ENCODE measurements at places on chromosomes 6 and 20.

DNA sequence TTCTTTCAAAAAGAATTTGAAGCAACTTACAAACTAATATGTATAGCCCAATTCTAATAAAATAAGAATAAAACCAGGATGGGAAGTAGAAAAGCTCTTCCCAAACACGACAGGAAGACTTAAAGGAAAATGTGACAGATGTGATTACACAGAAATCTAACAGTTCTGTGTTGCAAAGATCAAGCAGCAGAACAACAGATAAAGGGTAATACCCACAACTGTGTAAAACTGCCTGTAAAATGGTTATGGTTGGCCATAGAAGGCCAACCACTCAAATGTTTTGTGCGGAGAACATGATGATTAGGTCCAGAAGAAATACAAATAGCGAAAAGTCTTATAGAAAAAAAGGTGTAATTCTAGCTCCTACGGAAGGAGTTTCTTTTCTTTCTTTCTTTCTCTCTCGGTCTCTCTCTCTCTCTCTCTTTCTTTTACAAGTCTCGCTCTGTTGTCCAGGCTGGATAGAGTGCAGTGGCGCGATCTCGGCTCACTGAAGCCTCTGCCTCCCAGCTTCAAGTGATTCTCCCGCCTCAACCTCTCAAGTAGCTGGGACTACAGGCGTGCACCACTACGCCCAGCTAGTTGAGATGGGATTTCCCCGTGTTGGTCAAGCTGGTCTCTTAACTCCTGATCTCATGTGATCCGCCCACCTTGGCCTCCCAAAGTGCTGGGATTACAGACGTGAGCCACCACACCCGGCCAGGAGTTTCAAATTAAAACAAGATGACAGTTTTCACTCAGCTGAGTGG is 128.5 kb downstream of the QRSL1 start:
- DNase-seq, result no peak

- no peak for DNase-seq
These were observed 13.6 kb downstream of the FBXO30 start for GRCh38 chr6:145801021-145801420.

- DNase-seq, result no peak
These were observed 191.0 kb downstream of the IBTK start for GRCh38 chr6:82056567-82056966.

DNA sequence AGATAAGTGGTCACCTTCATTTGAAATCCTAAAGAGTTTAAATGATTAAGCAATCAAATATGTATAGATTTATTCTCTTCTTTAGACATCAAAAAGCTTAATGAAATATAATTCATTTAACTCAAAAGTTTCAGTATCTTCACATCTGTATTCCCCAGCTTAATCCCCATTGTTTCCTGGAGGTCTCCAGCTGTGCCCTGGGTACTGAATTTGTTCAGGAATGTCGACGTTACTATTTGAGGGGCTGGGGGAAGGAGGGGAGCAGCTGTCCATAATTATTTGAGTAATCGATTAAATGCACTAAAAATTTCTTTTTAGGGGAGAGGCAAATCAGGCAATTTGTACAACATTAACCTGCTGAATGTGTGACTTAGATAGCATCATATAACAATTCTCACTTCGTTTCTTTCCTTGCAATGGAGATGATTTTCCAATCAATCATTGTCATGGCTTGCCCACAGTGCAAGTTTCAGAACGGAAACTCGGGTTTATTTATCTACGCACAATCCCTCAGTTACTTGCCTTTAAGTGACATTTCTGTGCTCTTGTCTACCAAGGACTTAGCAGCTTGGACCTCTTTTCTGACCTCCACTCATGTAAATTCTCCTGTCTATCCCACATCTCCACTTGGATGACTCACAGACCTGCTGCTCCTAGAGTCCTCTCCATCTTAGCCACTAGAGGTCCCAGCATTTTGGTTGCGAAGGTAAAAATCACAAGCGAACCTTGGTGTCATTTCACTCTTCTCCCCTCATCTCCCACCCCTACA is 3.9 kb downstream of the DOK5 start:
- DNase-seq, result no peak

- no peak for DNase-seq
These were observed 93.9 kb downstream of the PRND start for GRCh38 chr20:4815628-4816027.

DNA sequence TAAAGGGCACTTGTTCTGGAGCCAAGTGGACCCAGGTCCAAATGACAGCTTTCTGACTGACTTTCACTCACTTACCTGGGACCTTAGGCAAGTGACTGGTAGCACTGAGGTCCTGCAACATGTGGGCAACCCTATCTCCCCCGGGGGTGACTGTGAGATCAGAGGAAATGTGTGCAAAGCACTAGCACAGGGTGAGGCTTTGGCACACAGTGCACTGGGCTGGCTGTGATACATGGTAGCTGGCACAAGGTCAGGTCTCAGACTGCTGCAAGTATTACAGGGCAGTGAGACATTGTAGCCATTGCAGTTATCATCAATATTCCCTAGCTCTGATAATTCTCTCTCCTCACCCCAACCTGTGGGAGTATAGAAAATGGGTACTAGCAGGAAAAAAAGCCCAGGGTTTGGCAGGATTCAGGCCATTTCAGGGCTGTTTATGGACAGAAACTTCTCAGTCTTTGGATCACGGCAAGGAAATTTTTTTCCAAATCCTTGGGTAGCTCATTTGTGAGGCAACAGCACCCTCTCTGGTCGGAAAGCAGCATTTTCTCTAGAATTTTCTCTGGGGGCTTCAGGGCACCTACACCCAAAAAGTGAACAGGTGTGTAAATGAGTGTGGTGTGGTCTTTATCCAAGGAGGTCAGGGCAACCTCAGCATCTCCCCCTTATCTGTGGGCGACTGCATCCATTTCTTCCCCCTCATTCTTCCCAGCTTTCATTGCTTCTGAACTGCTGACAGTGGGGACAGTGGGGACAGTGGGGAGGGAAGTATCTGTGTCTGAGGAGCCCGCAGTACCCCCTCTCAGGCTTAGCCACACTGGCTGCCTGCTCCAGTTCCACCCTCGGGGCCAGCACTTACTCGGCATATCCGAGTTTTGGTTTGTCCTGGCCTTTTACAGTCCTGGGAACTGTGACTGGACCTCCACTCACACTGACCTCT is 148.7 kb upstream of the PHACTR3 start:
- no peak for DNase-seq

DNA sequence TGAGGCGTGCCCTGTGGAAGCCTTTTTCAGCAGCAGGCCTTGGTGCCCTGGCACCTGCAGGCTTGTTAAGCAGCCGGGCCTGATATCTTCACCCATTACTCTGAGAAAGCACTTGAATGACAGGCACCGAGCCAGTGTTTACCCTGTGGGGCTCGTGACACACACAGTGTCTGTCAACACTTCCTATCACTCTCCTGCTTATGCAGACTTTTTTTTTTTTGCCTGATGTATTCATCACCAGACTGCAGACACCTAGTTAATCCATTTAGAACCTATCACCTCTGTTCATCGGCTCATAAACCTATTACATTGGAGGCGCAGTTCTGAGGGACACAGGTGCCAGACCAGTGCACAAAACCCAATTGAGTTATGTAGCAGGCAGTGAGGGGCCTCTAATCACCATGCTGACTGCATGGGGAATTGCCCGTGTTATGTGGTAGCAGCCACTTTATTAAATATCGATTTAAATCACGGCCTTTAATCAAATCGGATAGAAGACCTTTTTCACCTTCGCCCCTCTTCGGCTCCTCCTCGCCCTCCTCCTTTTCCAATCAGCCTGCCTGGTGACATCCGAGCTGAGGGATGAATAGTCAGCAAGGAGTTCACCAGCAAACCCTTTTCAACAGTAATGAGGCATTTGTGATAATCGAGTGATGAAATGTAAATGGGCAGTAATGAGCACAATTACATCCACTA is 962.9 kb upstream of the SLC35B3 start:
- DNase-seq, result no peak

GRCh38 chr20:38217791-38218565 is 42.6 kb downstream of the KIAA1755 start:
- no peak for DNase-seq

DNA sequence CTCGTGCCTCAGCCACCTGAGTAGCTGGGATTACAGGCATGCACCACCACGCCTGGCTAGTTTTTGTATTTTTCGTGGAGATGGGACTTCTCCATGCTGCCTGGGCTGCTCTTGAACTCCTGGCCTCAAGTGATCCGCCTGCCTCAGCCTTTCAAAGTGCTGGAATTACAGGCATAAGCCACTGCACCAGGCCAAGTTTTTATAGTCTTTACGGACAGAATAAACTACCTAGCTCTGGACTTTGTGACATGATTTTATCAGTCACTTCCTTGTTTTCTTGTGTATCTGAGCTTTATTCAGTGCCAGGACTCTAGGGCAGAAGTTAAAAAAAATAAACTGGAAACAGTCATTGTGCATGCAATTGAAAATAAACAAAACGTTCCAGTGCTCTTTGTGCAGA is 46.7 kb upstream of the RALGAPA2 start:
- DNase-seq, result no peak

GRCh38 chr6:166977621-166978525 is 21.3 kb upstream of the CEP43 start:
- no peak for DNase-seq

- DNase-seq, result no peak
These were observed 261.9 kb upstream of the ECI2 start for GRCh38 chr6:4397307-4397706.

Data from T-helper 1 cell (primary cell).